ENCODE measurements at places on chromosomes 1 and 21. TPM values are rescaled to one million over a fixed set of nuclear protein-coding genes. Genes with fewer than 3 reads are reported as not detected.

The S100A2 gene
- 8.2 TPM for total RNA-seq

The SUCO gene
- 207 TPM for total RNA-seq

The SLC44A3 gene
- total RNA-seq, result 20.0 TPM

The CRNN gene
- not detected for total RNA-seq

The CHRM3 gene
- total RNA-seq, result not detected

The OR6N1 gene
- not detected for total RNA-seq

The MAEL gene
- total RNA-seq, result 0.76 TPM

The KRTAP6-1 gene
- total RNA-seq, result not detected

The CCDC27 gene
- total RNA-seq, result not detected

The TMEM51 gene
- total RNA-seq, result 6.3 TPM

The SLC45A1 gene
- 0.79 TPM for total RNA-seq

The RSPO1 gene
- not detected for total RNA-seq

The SLX9 gene
- 11.4 TPM for total RNA-seq

The LCE1F gene
- not detected for total RNA-seq

The CFAP74 gene
- total RNA-seq, result not detected

The CRTC2 gene
- total RNA-seq, result 15.3 TPM

The TMEM200B gene
- total RNA-seq, result 20.8 TPM

The CDCP2 gene
- not detected for total RNA-seq

The TFF1 gene
- not detected for total RNA-seq

The NGF gene
- 2.7 TPM for total RNA-seq

The FMO3 gene
- total RNA-seq, result not detected

The OR2T2 gene
- 16.1 TPM for total RNA-seq

The ZNF593OS gene
- total RNA-seq, result under 0.01 TPM

The YIPF1 gene
- 22.0 TPM for total RNA-seq

The NOS1AP gene
- 6.3 TPM for total RNA-seq

The DCST1 gene
- total RNA-seq, result not detected

The BTG2 gene
- 51.6 TPM for total RNA-seq

The ACOT11 gene
- 6.1 TPM for total RNA-seq

The SIK1 gene
- total RNA-seq, result 16.1 TPM

The AMY1C gene
- not detected for total RNA-seq

The CELA3B gene
- total RNA-seq, result not detected

The RASSF5 gene
- 2.3 TPM for total RNA-seq

Data from placental epithelial cell (primary cell).